Vagina (tissue), 2 donors: ENCODE measurements at places on chromosomes 13 and 19.

- no peak for DNase-seq
These were observed 56.9 kb upstream of the KCTD4 start for GRCh38 chr13:45257638-45258333.

DNA sequence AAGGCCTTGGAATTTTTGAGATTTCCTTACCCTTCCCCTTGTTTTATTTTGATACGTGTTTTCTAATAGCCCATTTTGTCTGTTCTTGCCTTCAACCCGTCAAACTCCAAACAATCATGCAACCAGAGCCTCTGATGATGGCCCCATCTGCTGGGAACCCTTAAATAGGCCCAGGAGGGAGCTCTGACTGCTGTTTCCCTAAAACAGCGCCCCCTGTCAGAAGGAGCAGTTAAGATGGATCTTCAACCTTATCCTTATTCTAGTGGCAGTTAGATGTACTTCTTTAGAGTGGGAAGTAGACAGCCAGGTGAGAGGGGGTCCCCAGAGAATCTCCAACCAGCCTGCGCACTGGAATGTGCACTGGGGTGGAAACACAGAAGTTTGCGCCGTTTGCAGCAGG is 1031.0 kb upstream of the PCDH9 start:
- DNase-seq: no peak

GRCh38 chr13:42040730-42041010 is 7.8 kb upstream of the DGKH start:
- no peak for DNase-seq

DNA sequence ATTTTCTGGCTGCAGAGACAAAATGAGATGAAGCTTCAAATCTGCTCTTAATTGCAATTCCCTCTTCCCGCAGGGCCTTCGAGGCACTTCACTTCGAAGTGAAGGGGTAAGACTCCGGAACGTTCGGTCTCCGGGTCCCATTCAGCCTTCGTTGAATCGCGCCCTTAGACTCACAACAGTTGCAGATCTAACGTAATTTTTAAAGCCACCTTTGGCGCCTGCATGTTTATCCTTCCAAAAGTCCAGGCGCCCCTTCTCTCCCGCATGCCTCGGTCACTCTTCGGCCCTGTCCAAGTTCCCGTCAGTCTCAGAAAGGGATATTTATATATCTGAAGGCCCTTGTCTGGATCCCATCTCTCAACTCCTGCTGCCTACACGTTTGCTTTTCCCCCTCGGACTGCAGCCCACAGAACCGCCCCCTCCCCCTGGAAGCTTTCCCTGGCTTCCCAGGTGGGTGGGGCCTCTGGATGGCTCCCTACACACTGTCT is 915 bp upstream of the KCTD12 start:
- no peak for DNase-seq

- DNase-seq: no peak
These were observed 15.0 kb upstream of the DHRS12 start for GRCh38 chr13:51818781-51819511.

- no peak for DNase-seq
These were observed 18.7 kb downstream of the MTMR6 start for GRCh38 chr13:25268561-25268960.

DNA sequence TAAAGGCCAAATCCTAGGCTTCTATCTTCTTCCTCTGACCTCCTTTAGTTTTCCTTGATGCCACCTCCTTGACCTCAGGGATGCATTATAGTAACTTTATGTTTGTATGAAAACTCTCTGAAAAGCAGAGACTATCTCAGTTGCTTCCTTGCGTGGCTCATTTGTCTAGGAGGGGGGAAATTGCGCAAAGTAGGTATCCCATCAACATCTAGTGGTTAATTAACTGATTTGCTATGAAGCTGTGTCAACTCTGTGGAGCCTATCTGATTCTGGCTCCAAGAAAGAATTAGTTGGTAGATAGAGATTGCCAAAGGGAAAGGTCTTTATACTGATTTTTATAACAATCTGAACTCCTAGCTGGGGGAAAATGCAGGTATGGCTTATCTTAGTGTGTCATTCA is 82.1 kb upstream of the FRY start:
- DNase-seq: no peak

- DNase-seq: no peak
These were observed 5.6 kb downstream of the INAFM1 start for GRCh38 chr19:47280183-47280797.

DNA sequence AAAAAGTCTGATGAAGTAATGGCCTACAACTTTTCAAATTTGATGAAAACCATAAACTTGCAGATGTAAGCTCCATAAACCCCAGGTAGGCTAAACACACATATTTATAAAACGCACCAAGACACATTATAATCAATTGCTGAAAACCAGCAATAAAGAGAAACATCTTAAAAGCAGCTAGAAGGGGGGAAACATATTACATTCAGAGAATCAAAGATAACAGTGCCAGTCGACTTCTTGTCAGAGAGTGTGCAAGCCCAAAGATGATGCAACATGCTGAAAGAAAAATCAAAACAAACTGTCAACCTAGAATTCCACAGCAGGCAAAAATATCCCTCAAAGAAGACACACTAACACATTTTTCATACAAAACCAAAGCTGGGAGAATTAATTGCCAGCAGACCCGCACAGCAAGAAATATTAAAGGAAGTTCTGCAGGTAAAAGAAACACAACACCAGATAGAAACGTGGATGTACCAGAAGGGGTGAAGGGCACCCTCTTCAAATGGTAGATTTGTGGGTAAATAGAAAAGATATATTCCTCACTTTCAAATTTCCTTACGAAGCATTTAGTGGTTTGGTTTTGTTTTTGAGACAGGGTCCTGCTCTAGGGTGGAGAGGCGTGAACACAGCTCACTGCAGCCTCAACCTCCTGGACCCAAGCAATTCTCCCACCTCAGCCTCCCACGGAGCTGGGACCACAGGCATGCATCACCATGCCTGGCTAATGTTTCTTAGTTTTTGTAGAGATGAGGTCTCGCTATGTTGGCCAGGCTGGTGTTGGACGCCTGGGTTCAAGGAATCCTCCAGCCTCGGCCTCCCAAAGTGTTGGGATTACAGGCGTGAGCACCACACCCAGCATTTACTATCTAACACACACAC is 16.5 kb upstream of the ATP1A3 start:
- DNase-seq: no peak

DNA sequence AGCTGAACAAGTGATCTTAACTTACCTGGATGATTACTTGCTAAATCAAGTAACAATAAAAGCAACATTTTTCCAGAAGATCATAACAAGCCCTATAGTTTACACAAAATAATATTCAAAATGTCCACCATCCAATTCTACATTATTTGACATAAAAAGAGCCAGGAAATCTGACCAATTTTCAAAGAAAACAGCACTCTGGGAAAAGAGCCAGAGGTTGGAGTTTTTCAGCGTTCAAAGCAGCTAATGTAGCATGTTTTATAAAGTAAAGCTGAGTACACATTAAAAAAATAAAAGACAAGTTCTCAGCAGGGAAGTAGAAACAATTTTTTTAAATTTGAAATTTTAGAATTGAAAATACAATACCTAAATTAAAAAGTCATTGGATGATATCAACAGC is 62.6 kb downstream of the UFM1 start:
- DNase-seq: no peak

- DNase-seq: no peak
These were observed 72.8 kb downstream of the CCDC70 start for GRCh38 chr13:51934461-51935087.

DNA sequence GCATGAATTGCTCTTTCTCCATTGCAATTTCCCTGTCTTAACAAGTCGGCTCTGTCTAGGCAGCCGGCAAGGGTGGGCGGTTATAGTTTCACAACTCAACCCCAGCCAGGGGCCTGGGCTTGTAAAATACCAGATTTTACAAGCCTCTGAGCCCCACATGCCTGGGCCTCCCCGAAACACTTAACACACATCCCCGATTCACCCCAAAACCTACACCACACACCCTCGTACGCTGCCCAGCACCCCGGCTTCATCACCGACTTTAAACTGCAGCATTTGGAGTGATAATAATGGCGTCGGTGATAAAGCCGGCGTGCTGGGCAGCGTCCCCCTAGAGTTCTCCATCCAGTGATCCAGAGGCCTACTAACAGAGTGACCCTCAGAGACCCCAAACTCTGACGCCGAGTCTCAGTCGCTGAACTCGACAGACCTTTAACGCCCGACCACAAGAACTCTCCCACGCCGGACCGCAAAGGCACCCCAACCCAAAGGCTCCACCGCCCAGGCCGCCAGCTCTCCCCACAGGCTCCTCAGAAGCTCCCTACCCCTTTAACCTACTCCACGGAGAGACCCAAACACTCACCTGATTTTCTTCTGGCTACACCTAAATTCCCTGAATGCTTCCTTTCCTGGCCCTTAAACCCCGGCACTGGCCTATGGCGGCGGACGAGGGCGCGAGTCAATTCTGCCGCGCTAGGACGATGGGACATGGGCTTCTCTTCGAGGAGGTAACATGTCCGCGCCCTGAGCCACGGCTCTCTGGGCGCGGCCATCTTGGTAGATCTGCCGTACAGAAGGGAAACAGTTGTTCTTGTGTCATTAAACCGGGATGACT is at the start of gene ZNF649:
TSS of gene ZNF649 (minus strand) at position 687 of the 835 bp plus-strand sequence. CDS start 4,910 bp downstream, outside the sequence.
- DNase-seq: no peak

GRCh38 chr13:59266478-59267063 is 897.2 kb downstream of the DIAPH3 start:
- no peak for DNase-seq

GRCh38 chr13:23182142-23182541 is 1.4 kb downstream of the SGCG start:
- no peak for DNase-seq

DNA sequence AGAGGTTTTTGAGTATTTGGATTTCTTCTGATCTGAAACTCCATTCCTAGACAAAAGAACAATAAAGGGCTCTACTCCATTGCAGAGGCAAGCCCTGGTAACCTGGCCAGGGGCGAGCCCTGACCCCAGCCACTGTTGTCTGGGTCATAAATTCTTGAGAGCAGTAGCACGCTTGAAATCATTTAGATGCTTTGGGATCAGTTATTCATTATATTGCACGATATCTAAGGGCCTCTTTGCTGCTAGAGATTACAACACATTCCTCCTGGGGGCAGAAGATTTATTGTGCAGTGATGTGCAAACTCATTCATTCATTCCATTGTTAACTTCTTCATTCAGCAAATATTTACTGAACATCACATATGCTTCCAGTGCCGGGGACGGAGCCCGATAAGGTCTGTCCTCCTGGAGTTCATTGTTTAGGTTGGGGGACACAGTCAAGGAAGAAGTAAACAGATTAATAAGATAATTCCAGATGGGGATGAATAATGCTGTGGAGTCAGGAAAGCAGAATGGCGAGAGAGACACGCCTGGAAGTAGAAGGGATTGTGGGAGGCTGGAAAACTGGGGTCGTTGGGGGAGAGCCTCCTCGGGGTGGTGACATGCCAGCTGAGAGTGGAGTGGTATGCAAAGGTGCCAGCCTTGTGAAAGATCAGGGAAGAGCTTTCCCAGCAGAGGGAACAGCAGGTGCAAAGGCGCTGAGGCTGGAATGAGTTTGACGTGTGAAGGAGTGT is 34.9 kb downstream of the SIPA1L3 start:
- no peak for DNase-seq

DNA sequence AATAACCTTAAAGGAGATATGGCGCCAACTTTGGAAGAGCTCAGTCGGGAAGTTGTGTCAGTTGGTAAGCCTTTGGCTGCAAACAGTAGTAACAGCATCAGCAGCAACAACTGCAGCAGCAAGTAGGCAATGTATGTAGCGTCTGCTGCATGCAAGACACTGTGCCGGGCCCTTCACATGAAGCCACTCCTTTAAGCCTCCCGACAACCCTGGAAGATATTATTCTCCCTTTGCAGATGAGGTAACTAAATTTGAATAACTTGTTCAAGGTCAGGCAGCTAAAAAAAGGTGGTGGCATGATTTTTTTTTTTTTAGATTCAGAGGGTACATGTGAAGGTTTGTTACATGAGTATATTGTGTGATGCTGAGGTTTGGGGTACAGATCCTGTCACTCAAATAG is 19.7 kb downstream of the SIPA1L3 start:
- no peak for DNase-seq

DNA sequence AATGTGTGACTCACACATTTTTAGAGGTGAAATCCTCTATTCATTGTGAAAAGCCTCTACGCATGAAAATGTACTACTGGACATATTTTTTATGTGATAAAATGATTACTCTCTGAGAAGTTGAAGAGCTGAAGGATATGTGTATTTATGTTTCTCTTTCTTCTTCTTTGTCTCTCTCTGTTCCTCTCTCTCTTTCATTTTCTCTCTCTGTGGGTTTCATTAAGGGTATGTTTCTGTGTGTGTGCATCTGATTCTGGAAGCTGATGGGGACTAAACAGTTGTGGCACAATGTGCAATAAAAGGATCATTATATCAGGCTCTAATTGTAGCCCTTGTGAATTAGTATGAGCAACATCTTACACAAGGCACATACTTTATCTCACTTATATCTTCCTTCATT is 867.7 kb downstream of the PCDH9 start:
- no peak for DNase-seq

DNA sequence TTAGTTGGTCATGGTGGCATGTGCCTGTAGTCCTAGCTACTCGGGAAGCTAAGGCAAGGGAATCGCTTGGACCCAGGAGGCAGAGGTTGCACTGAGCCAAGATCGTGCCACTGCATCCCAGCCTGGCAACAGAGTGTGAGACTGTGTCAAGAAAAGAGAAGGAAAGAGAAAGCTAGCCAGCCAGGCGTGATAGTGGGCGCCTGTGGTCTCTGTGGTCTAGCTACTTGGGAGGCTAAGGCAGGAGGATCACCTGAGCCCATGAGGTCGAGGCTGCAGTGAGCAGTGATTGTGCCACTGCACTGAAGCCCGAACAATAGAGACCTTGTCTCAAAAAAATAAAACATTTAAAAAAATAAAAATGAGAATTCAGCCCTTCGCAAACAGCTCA is 33.3 kb downstream of the TIMM13 start:
- DNase-seq: no peak

DNA sequence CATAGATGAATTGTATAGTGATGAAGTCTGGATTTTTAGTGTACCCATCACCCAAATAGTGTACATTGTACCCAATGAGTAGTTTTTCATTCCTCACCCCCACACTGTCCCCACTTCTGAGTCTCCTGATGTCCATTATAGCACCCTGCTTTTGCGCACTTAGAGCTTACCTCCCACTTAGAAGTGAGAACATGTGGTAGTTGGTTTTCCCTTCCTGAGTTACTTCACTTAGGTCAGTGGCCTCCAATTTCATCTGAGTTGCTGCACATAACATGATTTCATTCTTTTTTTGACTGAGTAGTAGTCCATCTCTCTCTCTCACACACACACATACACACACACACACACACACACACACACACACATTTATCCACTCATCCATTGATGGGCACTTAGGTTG is 43.2 kb upstream of the ALOX5AP start:
- no peak for DNase-seq

DNA sequence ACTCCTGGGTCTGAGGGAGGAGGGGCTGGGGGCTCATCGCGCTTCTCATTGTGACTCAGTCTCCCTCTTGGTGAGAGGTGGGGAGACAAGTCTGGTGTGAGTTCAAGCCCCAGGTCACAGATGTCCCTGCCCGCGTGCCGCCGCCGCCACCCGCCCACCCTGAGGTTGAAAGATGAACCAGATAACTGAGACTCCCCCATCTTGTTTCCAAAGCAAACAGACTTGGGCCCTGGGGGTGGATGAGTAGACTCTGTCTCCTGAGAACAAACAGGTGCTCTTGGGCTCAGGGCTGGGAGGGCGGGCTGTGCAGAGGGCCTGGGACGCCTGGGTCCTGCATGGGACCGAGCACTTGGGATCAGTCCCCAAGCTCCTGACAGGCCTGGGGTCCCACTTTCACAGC is 567 bp downstream of the SBK2 start:
- no peak for DNase-seq
